Thymus (tissue), 14 donors: ENCODE measurements at places on chromosomes 13 and 19.

GRCh38 chr19:1765232-1765903 lies 12.1 kb downstream of the ONECUT3 start:
- DNase-seq: no peak

GRCh38 chr19:6711605-6712004 lies 8.8 kb downstream of the C3 start:
- DNase-seq: no peak

DNA sequence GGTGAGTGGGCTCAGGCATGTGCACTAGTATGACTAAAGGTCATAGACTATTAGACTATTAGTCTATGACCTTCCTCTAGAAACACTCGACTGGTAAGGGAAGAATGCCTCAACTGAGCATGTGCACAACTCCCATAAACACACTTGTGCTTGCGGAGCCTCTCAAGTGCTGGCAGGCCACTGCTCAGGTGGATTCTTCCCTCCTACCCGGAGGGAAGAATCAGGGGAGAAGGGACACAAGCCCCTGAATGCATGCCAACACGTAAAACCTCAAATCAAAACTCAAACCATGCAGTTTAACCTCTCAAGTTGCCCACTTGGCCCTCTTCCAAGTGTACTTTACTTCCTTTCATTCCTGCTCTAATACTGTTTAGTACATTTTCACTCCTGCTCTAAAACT lies 287.6 kb upstream of the SGCG start:
- no peak for DNase-seq

DNA sequence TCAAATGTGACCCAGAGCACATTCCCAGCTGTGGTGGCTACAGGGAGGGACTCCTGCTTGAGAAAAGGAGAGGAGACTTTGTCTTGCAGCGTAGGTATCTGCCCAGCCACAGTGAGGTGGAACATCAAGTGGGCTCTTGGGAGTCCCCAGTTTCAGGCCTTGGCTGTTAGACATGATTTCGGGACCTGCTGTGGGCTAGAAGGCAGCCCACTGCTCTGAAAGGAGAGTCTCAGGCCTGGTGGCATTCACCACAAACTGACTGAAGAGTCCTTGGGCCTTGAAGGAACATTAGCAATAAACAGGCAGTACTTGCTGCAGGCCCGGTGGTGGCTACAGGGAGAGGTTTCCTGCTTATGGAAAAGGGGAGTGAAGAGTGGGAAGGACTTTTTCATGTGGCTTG lies 61.8 kb upstream of the TEX29 start:
- no peak for DNase-seq

DNA sequence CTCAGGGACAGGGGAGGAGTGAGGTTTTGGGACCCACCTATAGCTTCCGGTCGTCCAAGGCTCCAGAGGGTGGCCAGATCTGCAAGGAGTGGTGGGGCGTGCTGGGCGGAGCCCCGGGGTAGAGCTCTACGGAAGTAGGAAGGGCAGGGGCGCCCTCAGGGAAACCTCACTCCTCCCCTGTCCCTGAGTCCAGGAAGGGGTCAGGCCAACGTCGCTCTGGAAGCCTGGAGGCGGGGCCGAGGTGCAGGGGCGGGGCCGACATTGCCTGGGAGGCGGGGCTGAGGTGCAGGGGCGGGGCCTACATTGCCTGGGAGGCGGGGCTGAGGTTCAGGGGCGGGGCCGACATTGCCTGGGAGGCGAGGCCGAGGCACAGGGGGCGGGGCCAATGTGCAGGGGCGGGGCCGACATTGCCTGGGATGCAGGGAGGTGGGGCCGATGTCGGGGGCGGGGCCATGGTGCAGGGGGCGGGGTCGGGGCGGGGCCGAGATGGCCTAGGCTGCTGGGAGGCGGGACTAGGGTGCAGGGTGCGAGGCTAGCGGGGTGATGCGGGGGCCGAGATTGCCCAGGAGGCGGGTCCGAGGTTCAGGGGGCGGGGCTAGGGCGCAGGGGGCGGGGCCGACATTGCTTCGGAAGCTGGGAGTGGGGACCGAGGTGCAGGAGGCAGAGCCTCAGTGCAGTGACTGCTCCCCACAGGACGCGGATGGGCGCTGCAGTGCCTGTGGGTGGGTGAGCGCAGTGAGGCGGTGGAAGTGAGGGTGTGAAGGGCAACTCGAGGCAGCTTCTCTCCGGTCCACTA lies 4.9 kb upstream of the PALM start:
- DNase-seq: no peak

DNA sequence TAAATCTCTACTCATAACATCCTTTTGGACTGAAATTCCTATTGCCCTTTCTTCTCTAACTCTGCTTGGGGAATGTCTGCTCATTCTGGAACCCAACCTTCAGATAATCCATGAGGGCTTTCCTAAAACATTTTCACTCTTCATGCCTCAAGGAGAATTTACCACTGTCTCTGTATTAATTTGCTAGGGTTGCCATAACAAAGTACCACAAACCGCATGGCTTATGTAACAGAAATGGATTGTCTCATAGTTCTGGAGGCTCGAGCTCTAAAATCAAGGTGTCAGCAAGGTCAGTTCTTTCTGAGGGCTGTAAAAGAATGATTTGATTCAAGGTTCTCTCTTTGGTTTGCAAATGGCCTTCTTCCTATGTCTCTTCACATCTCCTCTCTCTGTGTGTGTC lies 209.7 kb downstream of the LACC1 start:
- DNase-seq: no peak

DNA sequence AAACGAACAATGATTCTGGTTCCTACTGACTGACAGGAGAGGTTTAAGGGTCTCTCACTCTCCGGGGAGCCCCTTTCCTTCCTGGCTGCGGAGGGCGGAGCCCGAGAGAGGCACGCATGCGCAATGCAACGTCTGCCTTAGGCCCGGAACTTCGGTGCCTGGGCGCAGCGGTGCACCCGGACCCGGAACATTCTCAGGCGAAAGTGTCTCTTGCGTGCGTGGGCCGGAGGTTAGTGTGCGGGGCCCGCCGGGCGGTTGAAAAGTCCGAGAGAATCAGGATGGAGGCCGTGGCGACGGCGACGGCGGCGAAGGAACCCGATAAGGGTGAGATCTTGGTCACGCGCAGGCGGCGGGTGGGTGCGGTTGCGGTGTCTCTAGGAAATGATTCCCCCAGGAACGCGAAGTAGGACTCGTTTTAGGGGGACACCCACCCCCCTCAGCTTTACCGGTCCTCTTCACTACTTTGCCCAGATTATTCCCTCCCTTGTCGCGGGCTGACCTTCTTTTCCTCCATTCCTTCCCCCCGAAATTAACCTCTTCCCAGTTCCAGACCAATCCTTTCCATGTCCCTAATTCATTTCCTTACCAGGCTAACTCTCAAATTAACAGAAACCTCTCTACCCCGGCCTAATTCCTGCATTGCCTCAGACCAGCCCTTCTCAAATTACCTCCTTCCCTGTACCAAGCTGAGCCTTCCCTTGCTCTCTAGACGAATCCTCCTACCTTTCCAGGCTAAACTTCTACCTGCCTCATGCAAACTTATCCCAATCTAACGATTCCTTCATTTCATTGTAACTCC lies at the start of gene CCDC97:
TSS of gene CCDC97 (plus strand) at position 140 of the 799 bp plus-strand sequence. CDS start at position 279, 139 bp downstream.
- DNase-seq: peak; percentile 90

- no peak for DNase-seq
Observed at GRCh38 chr13:98097749-98098148, 45.1 kb upstream of the FARP1 start.

DNA sequence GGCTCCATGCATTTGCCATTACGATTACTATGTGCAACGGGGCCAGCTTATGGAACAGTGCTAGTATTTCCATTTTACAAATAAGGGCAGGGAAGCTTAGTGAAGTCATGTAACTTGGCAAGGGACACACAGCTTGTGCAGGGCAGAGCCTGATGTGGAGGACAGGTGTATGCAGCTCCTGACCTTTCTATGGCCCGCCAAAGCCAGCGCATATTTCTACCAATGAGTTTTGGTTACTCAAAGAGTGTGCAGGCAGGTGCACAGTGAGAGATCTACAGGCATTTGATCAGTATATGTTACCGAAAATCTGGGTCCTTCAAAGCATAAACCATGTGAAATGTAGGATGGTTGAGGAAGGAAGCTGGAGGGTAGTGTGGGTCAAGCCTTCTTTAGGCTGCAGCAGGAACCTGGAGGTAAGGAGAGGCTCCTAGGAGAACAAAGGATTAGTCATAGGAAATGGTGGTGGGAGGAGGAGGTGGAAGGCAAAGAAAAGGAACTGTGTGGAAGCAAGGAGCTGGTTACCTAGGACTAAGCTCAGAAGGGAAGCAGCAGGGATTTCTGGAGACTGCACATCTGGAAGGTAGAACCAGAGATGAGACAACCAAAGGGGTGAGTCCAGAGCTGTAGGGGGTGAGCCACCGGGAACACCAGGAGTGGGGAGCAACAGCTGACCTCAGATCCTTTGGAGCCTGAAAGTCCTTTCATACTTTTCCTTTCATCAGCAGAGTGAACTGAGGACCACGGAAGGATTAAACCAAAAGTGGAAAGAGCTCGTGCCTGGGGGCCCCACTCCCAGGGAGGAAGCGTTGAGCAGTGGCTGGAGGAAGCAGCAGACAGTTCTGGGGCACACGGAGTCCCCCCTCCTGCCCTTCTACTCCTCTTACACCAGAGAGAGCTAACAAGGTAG lies 4.2 kb upstream of the PDX1 start:
- DNase-seq: no peak

DNA sequence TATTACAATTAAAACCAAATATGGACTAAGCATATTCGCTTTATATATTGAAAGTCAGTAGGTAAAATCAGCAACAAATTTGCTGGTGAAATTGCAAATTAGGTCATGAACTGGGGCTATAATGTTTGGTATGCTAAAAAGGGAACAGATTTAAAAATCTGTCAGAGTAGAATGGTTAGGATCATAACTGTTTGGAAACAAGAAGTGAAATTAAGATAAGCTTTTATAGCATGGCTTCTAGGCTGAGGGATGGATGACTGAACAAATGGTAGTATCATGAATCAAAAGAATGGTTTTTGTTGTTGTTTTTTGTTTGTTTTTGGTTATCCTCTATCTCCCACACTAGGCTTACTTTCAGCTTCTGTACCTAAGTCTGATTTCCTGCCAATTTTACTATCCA lies 1090.4 kb downstream of the PCDH9 start:
- DNase-seq: no peak

DNA sequence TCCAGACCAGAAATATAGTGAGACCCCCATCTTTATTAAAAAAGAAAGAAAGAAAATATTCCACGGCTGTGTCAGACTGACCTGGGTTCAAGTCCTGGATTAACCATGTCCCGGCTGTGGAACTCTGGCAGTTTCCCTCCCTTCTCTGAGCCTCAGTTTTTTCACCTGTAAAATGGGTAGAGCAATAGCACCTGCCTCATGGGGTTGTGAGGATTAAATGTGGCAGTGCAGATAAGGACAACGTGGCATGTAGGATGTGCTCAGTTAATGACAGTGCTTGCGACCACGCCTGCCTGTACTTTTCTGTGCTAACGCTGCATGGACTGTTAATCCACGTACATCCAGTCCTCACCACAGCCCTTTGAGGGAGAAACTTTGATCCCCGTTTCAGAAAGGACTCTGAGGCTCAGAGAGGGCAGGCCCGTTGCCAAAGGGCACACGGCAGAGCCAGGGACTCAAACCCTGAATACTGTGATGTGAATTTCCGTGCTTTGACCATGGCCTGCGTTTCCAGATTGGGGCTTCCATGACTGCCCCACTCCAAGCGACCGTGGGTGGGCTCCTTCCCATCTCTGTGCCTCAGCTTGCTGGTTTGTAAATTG lies 16.1 kb downstream of the SBK2 start:
- DNase-seq: no peak

- DNase-seq: peak; percentile 33
Observed at GRCh38 chr19:6125571-6125989, 9.9 kb upstream of the ACSBG2 start.

- no peak for DNase-seq
Observed at GRCh38 chr19:32415669-32416068, 10.1 kb downstream of the DPY19L3 start.

- no peak for DNase-seq
Observed at GRCh38 chr19:18605546-18606280, 886 bp downstream of the CRLF1 start.

- no peak for DNase-seq
Observed at GRCh38 chr13:48783181-48783630, 129.5 kb downstream of the CYSLTR2 start.

- DNase-seq: no peak
Observed at GRCh38 chr13:89115307-89115706, 1444.1 kb downstream of the SLITRK5 start.

DNA sequence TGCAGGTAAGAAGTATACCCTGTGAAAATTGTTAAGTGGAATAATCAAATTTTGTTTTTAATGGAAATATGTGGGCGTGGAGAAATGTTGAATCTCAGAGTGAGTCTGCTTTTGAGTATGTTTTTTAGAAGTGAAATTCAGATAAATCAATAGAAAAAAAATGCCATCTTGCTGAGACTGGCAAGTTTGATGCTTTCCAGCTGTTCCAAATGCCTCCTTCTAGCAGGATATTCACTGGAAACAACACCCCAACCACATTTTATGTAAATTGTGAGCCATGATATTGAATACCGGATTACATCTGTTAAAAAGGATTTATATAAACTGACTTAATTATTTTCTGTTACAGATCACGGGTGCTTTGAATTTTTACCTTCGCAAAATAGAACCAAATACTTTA lies 115.4 kb downstream of the ITGBL1 start:
- DNase-seq: no peak

DNA sequence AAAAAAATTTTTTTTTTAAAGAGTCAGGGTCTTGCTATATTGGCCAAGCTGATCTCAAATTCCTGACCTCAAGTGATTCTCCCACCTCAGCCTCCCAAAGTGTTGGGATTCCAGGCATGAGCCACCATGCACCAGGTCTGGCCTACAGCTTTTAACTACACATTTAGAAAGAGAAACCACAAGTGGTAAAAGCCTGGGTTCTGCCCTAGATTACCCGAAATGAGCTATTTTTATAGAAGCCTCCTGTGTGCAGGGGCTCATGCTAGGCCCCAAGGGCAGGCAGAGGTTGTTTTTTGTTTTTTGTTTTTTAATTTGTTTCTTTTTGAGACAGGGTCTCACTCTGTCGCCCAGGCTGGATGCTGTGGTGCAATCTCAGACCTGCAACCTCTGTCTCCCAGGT lies 14.0 kb upstream of the MYADM start:
- peak; percentile 30 for DNase-seq

DNA sequence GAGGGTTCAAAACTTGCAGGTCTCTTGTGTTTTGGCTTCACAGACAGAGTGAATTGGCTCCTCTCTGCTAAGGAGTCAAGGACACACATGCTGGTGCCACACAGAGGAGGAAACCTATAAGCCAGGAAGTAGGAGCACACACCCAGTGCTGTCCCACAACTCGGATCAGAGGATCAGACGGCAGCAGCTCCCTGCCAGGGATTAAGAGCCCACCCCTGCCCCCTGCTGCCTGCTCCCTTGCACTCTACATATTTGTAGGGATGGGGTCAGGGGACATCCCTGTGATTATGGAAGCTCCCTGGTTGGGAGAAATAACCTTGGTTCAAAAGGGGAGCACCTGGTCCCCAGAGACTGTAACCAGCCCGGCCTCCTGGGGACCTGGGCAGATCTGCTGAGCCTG lies 77.5 kb upstream of the CLDN10 start:
- DNase-seq: no peak

GRCh38 chr19:33724021-33724720 lies 72.5 kb upstream of the KCTD15 start:
- no peak for DNase-seq

GRCh38 chr13:101627556-101627943 lies 175.1 kb downstream of the ITGBL1 start:
- no peak for DNase-seq

GRCh38 chr13:39531646-39532045 lies 71.3 kb downstream of the LHFPL6 start:
- DNase-seq: no peak

GRCh38 chr13:113616991-113617749 lies 32.6 kb downstream of the TFDP1 start:
- DNase-seq: no peak
